Activated naive CD4-positive, alpha-beta T cell treated with anti-CD3 and anti-CD28 coated beads, Interleukin-2, amount 10 ng/mL, durations not matched to agents 7 days and 5 days (primary cell): ENCODE measurements at places on chromosomes 6 and 20.

DNA sequence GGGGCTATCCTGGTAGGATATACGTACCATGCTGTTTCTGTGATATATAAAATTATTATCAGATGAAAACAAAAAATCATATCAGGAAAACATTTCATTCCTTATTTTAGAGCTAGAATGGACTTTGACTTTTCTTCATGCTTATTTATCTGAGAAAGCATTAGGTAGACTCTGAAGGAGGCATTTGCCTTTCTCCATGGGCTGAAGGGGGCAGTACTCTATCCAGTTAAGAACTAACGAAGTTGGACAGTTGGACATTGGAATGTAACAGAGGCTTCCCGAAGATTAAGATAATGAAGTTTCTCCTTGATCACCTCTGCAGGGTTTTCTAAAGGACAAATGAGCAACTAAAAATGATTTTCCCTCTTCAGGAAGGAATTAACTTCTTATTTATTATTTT lies 233.9 kb downstream of the SAMD5 start:
- no peak for DNase-seq

DNA sequence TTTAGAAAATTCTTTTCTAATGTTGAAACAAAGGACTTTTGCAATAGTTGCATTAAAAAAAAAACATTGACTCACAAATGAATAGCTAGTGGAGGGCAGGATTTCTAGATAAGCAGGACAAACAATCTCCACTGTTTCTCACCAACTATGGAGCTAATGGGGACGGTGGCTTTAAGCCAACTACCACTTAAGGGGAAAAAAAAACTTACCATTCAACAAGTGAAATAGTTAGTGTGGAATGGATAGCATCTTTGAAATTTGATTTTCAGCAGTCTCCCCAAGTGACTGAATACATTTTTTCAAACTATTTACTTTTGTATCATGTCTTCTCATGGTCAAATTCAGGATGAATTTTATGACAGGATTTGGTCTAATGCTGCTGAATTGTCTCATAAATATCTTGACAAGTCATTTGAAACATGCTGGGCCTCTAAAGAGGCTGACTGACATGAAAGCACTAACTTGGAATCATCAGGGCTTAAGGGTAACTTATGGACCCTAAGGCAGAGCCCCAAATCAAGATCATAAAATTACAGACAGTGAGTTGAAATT lies 100.5 kb downstream of the EYA4 start:
- DNase-seq = no peak

DNA sequence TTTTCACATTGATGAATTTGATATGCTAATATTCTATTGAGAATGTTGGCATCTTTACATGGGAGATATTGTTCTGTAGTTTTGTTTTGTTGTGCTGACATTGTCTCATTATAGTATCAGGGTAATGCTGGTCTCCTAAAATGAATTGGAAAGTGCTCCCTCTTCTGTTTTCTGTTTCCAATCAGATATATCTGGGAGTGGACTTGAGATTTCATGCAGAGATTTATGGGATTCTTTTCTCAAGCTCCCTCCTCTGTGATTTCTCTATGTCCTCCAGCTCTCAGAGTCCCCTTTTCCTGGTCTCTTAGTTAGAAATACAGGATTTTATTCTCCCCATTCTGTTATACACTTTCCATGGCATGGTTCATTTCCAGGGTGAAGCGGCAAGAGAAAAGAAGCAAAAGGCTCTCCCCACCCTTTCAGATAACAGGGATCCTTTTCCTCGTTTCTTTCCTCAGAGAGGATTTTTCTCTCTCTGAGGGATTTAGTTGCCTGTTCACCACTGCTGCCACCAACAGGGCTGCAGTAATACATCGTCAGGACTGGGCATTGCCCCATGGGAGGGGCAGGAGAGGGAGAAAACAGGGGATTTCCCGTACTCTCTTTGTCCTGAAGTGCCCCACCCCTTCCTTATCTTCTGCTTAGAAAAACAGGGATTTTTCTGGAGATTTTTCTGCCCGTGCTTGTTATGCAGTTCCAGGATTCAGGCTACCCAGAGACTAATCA lies 59.3 kb upstream of the STMND1 start:
- DNase-seq = no peak

DNA sequence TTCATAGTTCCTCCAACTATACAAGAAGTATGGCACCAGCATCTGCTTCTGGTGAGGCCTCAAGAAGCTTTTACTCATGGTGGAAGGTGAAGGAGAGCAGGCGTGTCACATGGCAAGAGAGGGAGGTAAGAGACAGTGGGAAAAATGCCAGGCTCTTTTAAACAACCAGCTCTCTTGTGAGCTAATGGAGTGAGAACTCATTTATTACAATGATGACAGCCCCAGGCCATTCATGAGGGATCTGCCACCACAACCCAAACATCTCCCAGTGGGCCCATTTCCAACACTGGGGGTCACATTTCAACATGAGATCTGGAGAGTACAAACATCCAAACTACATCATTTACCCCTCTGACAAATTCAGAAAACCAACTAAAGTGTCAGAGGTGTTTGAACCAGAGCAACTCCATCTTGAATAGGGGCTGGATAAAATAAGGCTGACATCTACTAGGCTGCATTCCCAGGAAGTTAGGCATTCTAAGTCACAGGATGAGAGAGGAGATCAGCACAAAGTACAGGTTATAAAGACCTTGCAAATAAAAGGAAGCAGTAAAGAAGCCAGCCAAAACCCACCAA lies 2.2 kb upstream of the UBD start:
- no peak for DNase-seq

DNA sequence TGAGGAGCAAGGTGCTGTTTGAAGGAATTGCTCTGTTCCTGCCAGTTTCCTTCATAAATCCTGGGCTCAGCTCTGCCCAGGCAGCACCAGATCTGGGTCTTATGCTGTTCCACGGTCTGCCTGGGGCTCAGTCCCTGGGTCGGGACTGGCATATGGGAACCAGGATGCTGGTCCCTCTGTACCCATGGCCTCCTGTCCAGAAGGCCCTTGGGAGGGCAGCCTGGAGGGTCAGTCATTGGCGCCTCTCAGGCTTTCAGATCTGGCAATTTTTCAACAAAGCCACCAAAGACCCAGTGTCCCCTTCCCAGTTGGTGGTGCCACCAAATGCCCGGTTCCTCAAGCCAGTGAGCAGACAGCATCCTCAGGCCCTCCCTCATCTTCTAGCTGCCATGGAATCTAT lies 232.7 kb upstream of the SULF2 start:
- no peak for DNase-seq

DNA sequence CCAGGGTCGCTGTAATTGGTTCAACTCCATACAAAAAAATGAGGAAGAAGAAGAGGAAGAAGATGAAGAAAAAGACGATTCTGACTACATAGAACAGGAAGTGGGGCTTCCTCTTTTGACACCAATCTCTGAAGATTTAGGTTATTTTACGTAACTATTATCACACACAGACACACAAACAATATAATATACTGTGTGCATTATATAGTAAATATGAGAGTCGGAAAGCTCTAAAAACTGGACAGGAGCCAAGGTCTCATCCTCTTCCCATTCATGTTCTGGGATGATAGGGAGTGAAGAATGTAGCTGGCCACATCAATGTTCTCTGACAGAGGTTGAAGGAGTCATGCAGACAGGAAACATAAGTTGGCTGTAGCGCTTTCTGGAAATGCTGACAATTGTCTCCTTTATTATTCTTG lies 13.3 kb downstream of the RSPH4A start:
- no peak for DNase-seq

- DNase-seq = no peak
Observed at GRCh38 chr6:7198833-7199800, 91.4 kb downstream of the RREB1 start.

DNA sequence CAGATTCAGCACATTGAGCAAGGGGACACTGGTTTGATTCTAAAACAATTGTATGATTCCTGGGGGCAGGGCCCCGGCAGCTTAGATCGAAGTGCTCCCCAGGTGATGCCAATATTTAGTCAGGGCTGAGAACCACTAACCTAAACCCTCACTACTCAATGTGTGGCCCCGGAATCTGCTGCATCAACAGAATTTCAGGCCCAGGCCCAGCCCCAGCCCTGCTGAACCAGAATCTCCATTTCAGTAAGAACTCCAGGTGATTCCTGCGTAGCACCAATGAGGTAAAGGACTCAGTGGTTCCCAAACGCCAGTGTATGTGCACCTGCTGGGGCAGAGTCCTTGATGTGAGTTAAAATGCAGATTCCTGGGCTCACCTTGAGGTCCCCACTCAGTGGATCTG lies 152.8 kb upstream of the KCNG1 start:
- no peak for DNase-seq

- DNase-seq = no peak
Observed at GRCh38 chr6:79808921-79809320, 138.4 kb downstream of the ELOVL4 start.

DNA sequence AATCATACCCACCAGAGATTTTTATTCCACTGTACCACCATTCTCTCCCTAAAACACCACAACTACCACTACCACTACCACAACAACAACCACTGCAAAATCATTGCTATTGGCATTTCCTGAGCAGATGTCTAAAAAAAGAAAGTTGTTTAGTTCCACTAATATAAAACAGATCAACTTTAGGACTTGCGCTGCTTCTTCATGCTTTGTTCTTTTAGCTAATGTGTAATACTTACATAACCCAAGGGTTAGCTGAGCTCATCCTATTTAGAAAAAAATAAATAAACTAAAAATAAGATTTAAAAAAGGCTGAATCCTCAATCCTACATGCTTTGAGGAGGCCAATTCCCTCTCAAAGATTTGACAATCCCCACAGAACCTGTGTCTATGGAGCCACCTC lies 11.4 kb downstream of the IYD start:
- no peak for DNase-seq

DNA sequence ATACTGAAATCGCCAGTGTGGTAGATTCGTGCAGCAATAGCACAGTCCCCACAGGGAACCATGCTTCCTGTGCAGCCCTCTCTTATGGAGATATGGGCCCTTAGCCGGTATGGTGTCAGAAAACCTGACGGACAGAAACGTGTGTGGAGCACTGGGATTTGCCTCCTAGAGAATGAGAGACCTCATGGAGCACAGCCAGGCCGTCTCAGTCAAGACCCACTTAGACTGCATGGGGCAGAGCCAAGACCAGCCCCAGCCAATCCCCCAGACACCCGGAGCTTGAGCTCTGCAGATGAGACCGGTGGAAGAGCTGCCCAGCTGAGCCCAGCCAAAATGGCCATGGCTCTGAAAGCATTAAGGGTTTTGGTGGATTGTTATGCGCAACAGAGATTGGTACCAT lies 163.7 kb downstream of the DLL1 start:
- DNase-seq = no peak

GRCh38 chr6:25387483-25387882 lies 108.3 kb downstream of the CARMIL1 start:
- DNase-seq = no peak

GRCh38 chr6:129114636-129115391 lies 231.9 kb downstream of the LAMA2 start:
- DNase-seq = no peak

- no peak for DNase-seq
Observed at GRCh38 chr20:47330933-47331708, 25.4 kb downstream of the ZMYND8 start.

DNA sequence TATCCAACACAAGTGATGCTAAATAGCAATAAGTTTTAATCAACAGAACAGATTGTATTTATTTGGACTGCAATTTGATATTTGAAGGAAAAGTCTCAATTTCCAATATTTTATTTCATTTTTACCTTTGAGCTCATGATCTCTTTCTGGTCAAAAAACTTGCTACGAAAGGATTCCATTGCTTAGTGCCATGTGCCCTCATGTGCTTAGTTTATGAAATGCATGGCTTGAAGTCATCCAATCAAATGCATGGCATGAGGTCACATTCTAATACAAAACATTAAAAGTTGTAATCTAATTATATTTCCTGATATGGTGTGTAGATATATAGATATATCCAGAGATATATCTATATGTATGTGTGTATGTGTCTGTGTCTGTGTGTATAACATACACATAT lies 321.2 kb upstream of the ADGRB3 start:
- no peak for DNase-seq
